Myocyte (in vitro differentiated cells): ENCODE measurements at places on chromosomes 12 and 14. TPM values are rescaled to one million over a fixed set of nuclear protein-coding genes. Genes with fewer than 3 reads are reported as not detected.

Gene KLRC4
- not detected in 2 replicates for total RNA-seq

Gene NYNRIN
- 0.05 and 0.21 TPM in 2 replicates for total RNA-seq

Gene IFI27L2
- 34.8 and 42.6 TPM in 2 replicates for total RNA-seq

Gene INSM2
- total RNA-seq = not detected in 2 replicates

Gene SERPINA12
- total RNA-seq = not detected in 2 replicates

Gene PGAM5
- 42.7 and 43.9 TPM in 2 replicates for total RNA-seq

Gene TRIM9
- 8.6 and 18.2 TPM in 2 replicates for total RNA-seq

Gene SART3
- 39.6 and 43.0 TPM in 2 replicates for total RNA-seq

GRCh38 chr12:51839310-51839947 lies 9.1 kb downstream of the FIGNL2 start:
- DNase-seq = peak; percentile 86

- no peak for DNase-seq
These were observed 110.5 kb downstream of the DERA start for GRCh38 chr12:16021676-16022075.

GRCh38 chr14:32027255-32027939 lies 49.7 kb upstream of the ARHGAP5 start:
- DNase-seq = no peak

DNA sequence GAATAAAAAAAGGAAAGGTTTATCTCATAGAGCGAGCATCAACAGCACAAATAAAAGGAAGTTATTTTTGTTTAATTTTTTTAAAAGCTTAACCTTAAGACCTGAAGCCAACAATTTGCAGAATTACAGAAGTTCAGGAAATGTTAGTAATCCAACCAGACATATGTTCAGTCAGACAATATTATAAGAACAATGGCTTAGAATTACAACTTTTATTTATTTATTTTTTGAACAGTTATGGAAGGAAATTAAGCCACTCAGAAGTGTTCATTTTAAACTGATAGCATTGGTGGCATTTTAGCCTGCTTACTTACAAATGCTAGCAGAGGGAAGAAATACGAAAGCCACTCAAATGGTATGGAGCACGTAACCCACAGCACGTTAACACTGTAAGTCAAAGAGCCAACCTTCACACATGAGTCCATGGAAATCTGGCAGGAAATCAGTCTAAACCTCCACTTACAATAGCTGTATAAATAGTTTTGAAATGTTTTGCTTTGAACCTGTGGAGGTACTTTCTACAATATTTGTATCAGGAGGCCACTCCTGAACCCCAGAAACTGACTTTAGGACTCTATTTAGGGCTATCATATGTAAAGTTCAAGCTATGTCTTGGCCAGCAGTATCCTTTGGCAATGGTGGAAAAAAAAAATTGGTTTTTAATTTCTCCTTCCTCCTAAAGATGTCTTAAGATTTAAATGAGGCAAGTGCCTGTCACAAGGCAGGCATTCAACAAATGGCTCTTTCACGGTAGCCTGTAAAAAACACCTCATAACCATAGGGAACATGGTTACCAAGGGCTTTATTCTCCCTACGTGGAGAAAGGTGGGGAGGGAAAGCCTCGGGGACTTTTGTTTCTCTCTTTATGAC lies 102.3 kb downstream of the ITPR2 start:
- DNase-seq = no peak

- peak; percentile 76 for DNase-seq
These were observed 51.1 kb downstream of the MIS18BP1 start for GRCh38 chr14:45201905-45202304.

DNA sequence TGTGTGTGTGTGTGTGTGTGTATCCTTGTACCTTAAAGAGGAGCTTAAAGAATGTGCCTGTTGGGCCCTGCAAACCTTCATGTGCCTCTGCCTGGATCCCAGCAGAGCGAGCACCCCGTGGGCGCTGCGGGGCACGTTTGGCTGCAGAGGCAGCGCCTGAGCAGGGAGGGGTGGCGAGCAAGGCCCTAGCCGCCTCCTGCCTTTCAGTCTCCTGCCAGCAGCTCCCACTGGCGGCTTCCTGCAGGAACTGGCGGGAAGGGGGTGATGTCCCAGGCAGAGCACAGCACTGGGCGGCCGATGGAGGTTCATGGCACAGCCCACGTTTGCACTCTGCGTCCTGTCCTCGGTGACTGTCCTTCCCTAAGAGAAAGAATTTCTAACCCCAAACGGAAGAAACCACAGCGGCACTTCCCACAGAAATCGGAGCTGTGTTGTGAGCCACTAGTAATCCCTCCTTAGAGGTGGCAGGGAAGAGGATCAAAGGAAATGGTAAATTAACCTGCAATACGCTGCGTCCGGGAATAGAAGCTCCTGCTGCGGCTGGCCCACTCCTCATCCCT lies 19.8 kb downstream of the ZBTB42 start:
- DNase-seq = peak; percentile 38

DNA sequence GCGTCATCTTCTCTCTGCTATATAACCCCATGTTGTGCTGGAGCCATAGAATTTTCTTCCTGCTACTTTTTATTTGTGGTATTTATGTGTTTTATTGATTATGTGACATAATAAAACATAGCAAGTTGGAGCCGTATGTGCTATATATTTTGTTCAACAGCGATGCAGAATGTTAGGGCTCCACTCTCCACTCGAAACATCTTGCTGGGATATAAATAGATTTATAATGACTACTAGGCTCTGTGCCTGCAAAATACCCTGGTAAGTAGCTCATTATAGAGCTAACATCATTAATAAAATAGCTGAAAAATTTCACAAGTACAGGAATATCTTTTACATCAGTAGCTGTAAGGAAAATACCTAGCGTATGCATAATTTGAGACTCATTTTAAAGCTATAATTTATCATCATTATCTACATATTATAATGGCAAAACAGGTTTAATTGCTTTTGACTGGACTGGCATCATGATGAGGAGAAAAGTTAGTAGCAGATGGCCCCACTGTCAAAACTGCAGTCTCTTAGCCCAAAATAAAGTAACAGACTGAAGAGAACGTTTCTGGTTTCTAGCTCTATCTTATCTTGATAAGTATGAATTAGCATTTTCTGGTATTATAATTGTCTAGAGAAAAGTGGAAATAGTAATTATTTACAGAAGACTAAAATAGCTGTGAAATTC lies 263.0 kb downstream of the NEDD1 start:
- DNase-seq = no peak

- DNase-seq = no peak
These were observed 21.1 kb upstream of the ADAM20 start for GRCh38 chr14:70555890-70556289.

- no peak for DNase-seq
These were observed 50.3 kb downstream of the CDC42BPB start for GRCh38 chr14:103006991-103007520.

GRCh38 chr14:101499513-101499912 lies 61.8 kb upstream of the DIO3 start:
- DNase-seq = no peak

GRCh38 chr12:58787021-58787760 lies 133.1 kb downstream of the LRIG3 start:
- DNase-seq = no peak

DNA sequence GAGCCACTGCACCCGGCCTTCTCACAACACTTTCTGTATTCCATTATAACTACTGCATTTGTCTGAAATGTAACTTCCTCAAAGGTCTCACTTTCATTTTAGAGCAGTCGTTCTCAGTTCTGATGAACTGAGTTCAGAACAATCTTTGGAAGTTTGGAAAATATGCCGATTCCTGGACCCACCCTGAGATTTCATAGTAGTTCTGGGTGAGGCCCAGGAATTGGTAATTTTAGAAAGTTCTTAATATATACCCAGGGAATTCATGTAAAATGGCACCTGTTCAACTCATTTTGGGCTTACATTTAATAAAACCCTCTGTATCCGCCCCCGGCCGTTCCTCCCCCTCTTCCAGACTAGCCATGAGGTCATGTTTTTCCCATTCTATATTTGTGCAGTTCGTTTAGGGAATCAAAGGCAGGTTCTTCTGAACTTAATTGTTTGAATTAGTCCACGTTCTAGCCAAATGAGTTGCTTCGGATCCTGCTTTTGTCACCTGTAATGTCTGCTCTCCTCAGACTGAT lies 5.9 kb downstream of the GSG1 start:
- peak; percentile 41 for DNase-seq

- DNase-seq = no peak
These were observed 1.6 kb downstream of the ADGRD1 start for GRCh38 chr12:130955238-130955816.

- no peak for DNase-seq
These were observed 30.2 kb upstream of the EAPP start for GRCh38 chr14:34569750-34570149.

- peak; percentile 75 for DNase-seq
These were observed 54.7 kb upstream of the OTOGL start for GRCh38 chr12:80044694-80045046.

- DNase-seq = no peak
These were observed 49.0 kb downstream of the CACNA1C start for GRCh38 chr12:2101771-2102170.

GRCh38 chr12:120346681-120347080 lies 19.1 kb upstream of the PLA2G1B start:
- DNase-seq = no peak

GRCh38 chr12:122363782-122364181 lies 58.7 kb downstream of the CLIP1 start:
- DNase-seq = no peak

DNA sequence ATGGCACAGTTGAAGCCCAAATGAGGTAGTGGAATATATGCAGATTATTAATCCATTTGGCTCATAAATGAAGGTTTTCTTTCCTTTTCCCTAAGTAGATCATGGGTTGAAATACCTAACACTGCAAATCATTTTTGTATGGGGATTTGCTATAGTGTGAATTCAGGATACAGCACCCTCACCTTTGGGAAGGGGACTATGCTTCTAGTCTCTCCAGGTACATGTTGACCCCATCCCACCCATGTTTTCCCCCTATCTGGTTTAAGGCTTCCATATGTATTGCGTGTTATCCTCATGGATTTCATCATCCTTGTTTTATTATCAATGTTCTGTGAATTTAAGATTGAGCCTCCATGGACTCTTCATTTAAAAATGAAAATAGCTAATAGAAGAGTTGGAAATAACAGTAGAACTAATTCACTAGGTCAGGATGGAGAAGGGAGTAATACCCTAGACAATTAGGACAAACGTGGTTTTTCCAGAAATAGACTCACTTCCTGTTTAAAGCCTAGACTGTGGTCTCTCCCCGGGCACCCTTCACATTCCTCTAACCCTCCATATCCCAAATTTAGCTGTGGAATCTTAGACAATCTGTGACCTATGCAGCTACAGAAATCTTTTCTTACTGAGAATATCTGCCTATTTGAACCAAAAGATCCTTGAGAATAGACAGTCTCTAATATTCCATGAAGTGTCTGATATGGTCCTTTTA lies 56.5 kb downstream of the DAD1 start:
- DNase-seq = peak; percentile 82
